ENCODE measurements at places on chromosomes 4 and X.

GRCh38 chrX:9647431-9647830 lies 118.2 kb downstream of the GPR143 start:
- no peak for DNase-seq

GRCh38 chrX:63750811-63751210 lies 34.2 kb downstream of the ARHGEF9 start:
- DNase-seq: no peak

DNA sequence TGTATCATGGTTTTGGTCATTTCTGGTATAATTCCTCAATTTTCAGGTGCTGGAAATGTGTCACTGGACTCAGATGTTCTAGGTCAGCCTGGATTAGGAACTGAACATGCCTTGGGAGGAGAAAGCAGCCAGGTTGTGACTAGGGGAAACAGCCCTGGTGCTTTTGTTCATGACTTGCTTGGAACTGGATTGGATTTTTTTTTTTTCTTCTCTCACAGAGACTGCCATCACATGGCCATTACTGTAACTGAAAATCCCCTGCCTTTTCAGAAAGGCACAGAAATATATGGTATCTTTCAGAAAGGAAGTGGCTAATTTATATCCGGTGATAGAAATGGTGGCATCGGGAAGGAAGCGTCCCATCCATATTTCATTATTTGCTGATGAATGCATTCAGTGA lies 34.6 kb downstream of the SEPTIN11 start:
- no peak for DNase-seq

DNA sequence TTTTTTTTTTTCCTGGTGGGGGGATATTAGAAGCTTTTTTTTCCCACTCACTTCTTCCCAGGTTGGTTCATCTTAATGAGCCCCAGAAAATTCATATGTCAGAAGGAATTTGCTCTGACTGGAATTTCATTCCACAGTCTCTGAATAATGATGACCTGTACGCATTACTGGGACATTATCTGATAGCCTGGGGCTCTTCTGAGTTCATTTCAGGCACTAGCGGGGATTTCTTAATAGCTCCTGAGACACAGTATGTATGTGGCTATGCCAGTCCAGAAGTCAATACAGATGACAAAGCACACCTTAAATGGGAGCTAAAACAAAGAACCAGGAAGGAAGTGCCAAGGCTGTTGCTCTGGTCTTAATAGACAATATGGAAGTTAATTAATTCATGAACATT lies 295.2 kb upstream of the IGFBP7 start:
- DNase-seq: no peak

GRCh38 chr4:141871086-141871770 lies 234.8 kb downstream of the IL15 start:
- no peak for DNase-seq

DNA sequence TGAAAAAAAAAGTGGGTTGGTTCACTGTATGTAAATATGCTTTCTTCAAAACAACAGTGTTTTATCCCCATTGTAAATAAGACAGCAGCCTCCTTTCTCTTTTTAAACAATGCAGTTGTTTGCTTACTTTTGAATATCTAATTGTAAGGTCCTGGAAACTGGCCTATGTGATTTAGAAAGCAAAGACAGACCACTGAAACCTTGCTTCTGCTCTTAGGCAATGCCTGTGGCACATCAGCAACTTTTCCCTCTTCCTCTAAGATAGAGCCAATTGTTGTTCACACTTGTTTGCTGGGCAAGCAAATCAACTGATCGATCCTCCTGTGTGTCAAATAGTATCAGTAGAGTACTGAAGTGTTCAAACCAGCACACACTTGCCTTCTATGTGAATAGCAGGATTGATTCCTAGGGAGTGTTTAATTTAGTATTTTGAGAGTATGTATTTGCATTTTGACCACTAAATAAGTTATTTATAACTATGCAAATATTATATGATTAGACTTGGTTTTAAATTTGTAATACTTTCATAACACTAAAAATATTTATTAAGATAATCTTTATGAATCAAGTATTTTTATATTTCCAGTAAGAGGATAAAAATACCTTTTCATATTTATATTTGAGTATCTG lies 55.4 kb upstream of the GRPR start:
- DNase-seq: no peak

GRCh38 chr4:182338746-182339145 lies 95.5 kb downstream of the TENM3 start:
- no peak for DNase-seq

GRCh38 chr4:37555322-37555721 lies 130.9 kb downstream of the RELL1 start:
- DNase-seq: no peak

DNA sequence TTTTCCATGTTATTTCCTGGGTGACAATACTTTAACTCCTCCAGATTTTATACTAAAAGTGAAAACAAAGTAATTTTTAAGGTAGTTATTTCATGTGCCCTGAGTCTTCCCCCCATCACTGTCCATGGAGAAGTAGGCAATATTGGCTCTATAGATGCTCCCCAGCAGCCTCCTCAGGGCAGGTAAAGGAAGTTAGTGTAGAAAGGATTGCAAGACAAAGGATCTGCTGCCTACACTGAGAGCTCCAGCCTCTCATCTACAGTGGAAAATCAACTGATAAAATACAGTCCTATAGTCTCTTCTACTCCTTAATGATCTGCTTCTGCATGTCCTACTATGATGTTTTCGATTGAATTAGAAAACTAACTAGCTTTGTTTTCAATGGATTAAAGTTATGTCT lies 8.5 kb downstream of the POU3F4 start:
- no peak for DNase-seq

DNA sequence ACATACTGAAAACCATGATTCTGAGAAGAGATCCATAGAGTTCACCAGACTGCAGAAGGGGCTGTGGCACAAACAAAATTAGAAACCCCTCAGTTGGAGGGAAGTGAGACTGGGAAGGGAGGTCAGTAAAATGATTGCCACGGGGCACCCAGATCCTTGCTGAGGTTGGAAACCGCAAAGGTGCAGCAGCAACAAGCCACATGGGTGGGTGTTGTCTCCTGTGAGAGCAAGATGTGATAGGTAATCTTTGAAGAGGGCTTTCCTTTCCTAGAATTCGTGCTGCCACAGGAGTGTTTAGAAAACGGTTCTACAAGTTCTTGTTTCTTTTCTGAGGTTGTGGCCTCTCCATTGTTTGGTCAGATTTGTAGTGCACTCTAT lies 85.5 kb downstream of the NFKB1 start:
- no peak for DNase-seq

GRCh38 chrX:15890463-15890862 lies 35.9 kb upstream of the AP1S2 start:
- DNase-seq: no peak

- DNase-seq: no peak
These were observed 73.7 kb upstream of the SPANXB1 start for GRCh38 chrX:140928739-140929138.

DNA sequence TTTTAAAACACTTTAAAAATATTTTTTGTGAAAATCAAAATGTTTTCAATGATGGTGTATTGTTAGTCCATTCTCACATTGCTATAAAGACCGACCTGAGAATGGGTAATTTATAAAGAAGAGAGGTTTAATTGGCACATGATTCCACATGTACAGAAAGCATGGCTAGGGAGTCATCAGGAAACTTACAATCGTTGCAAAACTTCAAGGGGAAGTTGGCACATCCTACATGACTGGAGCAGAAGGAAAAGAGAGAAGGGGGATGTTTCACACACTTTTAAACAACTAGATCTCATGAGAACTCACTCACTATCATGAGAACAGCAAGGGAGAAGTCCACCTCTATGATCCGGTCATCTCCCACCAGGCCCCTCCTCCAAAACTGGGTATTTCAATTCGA lies 110.7 kb downstream of the TMEM47 start:
- no peak for DNase-seq

DNA sequence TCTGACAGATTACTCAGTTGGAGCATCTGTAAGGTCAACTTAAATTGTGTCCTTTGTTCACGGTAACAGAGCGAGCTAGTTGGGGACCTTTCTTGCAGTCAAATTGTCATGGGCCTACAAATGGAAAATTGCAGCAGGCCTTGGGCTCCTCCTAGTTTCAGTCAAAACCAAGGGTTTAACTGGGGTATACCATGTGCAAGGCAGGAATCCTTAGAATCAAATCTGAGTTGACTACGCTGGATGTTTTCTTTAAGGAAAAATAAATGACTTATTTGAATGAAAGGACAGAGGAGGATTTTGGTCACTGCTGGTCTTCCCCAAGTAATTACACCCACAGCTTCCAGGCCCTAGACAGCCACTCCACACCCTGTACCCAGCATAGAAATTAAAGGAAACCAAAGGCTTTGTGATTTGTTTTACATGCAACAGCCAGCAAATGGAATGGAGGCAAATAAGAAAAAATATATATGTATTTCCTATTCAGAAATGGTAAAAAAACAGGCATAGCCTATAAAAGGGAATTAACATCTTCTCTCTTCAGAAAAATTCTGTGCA lies 307.1 kb downstream of the LDB2 start:
- DNase-seq: no peak

DNA sequence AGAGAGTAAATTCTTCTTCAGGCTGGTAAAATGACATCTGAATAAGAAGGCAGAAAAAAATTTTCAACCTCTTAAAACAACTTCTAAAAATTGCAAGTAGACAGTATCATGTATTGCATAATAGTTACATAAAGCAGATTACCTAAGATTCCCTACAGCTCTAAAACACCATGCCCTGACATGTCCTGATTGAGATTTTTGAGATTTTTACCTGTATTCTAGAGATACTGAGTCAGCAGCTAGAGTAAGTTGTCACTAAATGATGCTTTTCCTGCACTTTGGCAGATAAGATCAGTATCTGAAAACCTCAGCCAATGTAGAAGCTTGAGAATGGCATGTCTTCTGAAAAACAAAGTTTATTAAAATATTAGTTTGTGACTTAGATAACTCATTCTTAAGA lies 713.6 kb downstream of the CCSER1 start:
- no peak for DNase-seq

DNA sequence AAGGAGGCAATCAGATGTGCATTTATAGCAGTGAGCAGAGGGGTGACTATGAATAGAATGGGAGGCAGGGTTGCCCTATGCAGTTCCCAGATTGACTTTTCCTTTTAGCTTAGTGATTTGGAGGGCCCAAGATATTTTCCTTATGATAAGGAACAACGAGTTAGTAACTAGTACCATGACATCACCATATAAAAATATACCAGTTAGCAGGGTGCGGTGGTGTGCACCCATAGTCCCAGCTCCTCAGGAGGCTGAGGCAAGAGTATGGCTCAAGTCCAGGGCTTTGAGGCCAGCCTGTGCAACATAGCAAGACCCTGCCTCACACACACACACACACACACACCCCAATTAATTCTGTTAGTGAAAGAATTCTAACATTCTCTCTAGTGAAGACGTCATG lies 53.0 kb downstream of the IL13RA2 start:
- no peak for DNase-seq

DNA sequence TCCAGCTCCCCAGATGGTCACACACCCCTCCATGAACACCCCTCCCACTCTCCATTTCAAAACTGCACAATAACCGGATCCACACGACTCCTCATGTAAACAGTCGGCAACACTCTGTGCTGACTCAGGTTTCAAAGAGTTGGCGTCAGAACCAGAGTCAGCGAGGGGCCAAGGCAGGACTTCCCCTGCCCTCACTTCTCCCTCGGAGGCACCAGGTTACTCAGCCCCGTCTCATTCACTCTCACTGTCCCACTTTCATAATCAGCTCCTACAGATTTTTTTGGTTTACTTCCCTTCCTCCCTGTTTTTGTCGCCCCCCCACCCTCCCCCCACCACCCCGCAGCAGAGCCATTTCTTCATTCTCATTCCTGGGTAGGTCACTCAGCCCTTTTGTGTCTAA lies 2.7 kb upstream of the TIMP1 start:
- DNase-seq: no peak

DNA sequence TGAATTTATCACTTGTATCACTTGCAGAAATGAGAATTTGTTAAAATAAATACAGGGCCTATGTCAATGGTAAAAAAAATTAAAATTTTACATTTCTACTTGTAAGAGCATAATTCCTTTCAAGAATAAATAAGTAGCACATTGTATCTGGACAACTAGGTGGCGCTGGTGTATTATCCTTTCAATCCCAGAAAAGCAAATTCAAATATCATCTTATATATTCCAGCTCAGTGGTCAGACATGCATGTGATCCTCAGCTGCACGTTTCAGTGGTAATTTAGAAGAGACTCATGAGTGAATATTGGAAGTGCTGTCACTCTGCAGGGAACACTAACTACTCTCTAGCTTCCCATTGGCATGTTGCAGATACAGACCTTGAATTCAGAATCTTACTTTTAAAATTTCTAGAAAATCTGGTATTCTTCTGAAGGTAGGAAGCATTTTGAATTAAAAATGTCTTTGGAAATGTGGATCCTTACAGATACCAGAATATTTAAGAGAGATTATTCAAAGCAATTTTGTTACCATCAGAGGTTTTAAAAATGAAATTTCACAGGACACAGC lies 1414.7 kb upstream of the TENM3 start:
- no peak for DNase-seq

DNA sequence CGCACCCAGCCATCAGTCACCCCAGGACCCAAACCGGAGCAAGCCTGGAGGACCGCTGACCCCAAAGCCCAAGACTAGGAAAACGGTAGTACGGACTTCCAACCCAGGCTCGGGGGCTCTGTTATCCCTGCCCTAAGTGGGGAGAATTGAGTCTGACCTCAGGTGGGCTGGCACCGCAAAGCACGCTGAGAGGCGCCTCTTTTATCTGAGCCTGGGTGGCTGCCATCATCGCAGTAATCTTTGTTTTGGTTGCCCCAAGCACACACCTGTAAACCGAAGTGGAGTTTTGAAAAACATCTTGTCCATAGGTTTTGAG lies 894 bp upstream of the SH3RF1 start:
- DNase-seq: no peak

GRCh38 chr4:164876700-164877324 lies at the start of gene APELA:
Gene APELA (plus strand): TSS chr4:164877178. CDS start chr4:164877332, 154 bp downstream.
- no peak for DNase-seq

DNA sequence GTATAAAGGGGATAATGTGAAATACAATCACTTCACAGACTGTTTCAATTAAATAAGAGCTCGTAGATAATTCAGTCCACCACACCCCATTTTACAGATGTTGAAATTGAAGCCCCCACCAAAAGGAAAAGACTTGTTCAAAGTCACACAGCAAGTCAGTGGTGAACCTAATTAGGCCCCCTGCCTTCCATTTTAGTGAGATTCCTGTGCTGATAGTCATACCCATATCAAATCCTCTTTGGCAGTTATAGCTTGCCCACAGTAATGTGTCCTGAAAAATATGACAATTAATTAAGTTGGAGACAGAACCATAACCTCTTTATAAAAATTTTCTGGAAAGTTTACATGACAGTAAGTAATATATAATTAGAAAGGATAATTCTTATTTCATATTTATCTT lies 58.0 kb downstream of the AR start:
- DNase-seq: no peak

Data from effector CD4-positive, alpha-beta T cell (primary cell).